ENCODE measurements at places on chromosomes 6 and 20.

DNA sequence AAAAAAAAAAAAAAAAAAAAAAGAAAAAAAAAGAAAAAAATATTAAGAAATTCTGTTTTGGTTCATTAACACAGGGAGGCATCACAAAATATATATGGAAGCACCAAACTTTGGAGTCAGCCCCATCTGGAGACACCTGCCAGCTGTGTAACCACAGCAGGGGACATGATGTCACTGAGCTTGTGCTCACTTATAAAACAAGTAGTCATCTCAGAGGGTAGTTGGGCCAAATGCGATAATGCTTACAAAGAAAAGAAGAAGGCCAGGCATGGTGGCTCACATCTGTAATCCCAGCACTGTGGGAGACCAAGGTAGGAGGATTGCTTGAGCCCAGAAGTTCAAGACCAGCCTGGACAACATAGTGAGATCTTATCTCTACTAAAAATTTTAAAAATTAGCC lies 1.1 kb upstream of the BNIP5 start:
- DNase-seq: no peak

- no peak for DNase-seq
Observed at GRCh38 chr6:126764104-126764503, 354.4 kb upstream of the RSPO3 start.

GRCh38 chr6:3884007-3884745 lies 35.0 kb downstream of the FAM50B start:
- no peak for DNase-seq

DNA sequence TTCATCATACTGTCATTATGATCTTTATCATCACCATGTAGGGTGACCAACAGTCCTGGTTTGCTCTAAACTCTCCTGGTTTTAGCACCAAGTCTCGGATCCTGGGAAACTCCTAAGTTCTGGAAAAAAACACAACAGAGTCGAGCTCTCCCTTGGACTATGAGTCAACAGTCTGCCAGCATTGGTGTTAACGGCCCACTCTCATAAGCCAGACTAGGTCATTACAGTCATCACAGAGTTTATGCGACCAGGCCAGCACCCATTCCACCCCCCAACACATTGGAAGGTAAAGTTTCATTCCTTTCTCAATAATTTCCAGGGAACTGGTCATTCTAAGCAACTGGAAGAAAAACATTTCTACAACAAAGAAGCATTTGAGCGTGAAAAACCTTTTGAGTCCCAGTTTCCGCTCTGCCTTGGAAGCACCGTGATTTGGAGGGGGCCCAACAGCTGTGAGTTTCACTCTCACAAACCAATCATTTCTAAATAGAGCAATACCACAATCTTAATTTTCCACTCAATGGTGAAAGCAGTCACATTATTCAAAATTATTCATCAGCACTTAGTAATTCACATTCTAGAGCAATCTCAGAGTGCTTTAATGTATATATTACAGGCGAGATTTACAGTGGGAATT lies 445.0 kb downstream of the CDH26 start:
- no peak for DNase-seq
